A549 treated with GW870086 at 1 μM for 4 hours (cell line): ENCODE measurements at places on chromosomes 13 and 19. TPM values are rescaled to one million over a fixed set of nuclear protein-coding genes. Genes with fewer than 3 reads are reported as not detected.

MIR17HG gene
- total RNA-seq: 0.50 to 1.7 TPM (median 1.2 TPM) in 5 replicates

OXGR1 gene
- total RNA-seq: not detected in 5 replicates

IRGC gene
- total RNA-seq: not detected in 5 replicates

PABPC3 gene
- total RNA-seq: 0.10 to 0.20 TPM (median 0.16 TPM) in 5 replicates

MCEMP1 gene
- total RNA-seq: not detected in 5 replicates

SPRYD7 gene
- 7.4 to 9.7 TPM (median 9.2 TPM) in 5 replicates for total RNA-seq

PLPP2 gene
- 81.0 to 109 TPM (median 101 TPM) in 5 replicates for total RNA-seq

ADM5 gene
- total RNA-seq: 3.7 to 6.1 TPM (median 5.6 TPM) in 5 replicates

FRY gene
- total RNA-seq: 0.01 to 0.09 TPM (median 0.03 TPM) in 4 of 5 replicates, not detected in the other

PCSK4 gene
- 0.42 to 1.9 TPM (median 1.0 TPM) in 5 replicates for total RNA-seq
